Tibial nerve (tissue), 4 donors: ENCODE measurements at places on chromosomes 13 and 19.

- no peak for DNase-seq
These were observed 4.7 kb upstream of the NUDT19 start for GRCh38 chr19:32686847-32687475.

GRCh38 chr19:17079710-17080439, 4.3 kb downstream of the MYO9B start:
- peak; percentile 41 for DNase-seq

DNA sequence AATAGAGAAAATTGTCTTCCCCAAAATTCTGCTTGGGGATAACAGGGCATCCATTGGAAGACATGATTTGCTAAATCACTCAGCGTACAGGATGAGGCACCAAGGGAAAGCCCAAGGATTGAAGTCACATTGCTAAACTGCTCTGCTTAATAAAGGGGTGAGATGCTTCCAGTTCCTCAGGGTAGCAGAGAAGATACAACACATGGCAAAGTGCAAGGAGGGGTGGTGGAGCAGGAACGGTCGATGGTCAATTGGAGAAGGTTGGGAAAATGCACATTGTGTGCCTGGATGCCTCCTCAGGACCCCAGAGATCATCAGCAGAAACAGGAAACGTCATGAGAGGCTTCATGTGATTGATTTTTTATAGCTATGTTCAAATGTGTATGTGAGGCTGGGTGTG, 116.3 kb upstream of the SOX1 start:
- DNase-seq: no peak

GRCh38 chr13:55345224-55345623, 1795.5 kb upstream of the PRR20A start:
- no peak for DNase-seq

DNA sequence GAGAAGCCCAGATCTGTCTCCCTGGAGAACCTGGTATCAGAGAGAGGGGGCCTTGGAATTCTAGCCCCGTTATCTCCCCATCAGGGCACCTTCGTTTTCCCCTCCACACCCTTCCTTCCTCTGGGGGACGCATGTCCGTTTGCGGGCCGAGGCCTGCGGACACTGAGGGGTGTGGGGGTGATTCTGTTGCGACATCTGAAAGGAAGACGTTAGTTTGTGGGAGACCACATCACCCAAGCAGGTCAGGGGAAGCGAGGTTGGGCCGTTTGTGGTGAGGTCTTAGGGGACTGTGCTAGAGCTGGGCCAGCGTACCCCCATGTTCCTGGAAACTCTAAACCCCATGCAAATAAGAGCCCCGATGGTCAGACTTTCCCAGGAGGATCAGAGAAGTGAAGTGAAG, 3.7 kb upstream of the HSH2D start:
- DNase-seq: no peak

DNA sequence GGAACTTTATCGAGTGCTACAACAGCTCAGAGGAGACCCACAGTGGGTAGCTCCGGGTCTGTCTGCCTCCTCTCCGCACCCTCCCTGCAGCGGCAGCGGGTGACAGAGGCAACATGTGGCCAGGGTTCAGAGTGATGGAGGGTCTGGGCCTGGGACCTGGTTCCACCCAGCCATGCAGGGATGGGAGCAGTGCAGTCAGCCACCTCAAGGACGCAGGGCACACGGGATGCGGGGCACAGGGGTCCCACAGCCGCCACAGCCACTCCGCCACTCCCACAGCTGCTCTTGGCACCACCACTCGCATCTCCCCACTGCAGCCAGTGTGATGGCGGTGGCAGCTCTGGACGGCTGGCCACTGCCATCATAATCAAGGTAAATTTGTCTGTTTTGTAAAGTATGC, 892.9 kb downstream of the OLFM4 start:
- no peak for DNase-seq

DNA sequence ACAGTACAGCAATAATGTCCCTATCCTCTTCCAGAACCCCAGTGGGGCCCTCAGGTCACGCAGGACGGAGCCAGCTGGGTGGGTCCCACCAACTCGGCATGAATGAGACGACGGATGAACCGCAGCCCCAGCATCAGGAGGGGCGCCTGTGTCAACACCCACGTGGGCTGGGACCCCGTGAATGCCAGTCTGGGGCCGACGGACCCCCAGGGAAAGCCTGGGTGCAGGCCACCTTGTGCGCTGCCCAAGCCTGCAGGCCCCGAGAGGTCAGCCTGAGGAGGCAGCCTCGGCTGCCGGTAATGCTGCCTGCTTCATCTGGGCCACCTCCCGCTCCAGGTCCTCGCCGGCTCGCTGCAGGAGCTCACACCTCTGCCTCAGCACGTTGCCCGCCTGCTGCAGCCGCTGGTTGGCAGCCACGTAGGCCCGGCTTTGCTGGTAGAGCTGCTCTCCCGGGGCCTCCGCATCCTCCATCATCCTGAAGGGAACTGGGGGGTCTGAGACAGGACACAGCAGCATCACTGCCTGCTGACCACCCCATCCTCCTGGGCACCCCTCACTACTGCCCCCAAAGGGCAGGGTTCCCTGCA, 4.2 kb downstream of the C19orf25 start:
- DNase-seq: no peak

- no peak for DNase-seq
These were observed 18.7 kb downstream of the HCN2 start for GRCh38 chr19:608155-609003.

- no peak for DNase-seq
These were observed 42.0 kb downstream of the MRPL57 start for GRCh38 chr13:21218351-21219035.

GRCh38 chr13:54029226-54029625, 1000.6 kb downstream of the OLFM4 start:
- no peak for DNase-seq

DNA sequence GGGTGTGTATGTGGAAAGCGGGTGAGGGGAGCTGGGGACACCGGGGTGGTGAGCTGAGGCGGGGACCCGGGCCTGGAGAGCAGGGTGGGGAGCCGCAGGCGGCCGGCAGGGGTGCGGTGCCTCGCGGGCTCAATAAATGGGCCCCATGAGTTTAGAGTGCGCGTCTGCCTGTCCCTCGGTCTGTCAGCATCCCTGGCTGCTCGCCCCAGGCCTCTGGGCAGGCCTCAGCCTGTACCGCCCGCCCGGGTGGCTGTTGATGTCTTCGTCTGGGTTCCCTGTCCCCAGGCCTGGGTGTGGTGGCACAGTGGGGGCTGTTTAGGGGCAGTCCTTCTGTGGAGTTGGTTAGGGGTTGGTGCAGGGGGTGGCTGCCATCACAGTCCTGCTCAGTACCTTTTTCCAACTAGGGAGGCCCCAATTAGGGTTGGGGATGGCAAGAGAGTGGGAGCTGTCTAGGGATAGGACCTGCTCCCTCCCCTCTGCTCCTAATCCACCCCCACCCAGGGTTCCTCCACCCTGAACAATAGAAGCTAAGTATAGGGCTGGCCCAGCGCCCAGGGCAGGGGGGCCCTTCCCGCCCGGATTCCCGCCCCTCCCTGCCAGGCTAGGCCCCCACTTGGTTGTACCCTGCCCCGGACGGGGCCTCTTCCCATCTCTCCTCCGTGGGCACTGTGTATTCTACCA, 12.2 kb downstream of the CIC start:
- DNase-seq: no peak

- DNase-seq: no peak
These were observed 13.1 kb upstream of the LMTK3 start for GRCh38 chr19:48524732-48525131.

DNA sequence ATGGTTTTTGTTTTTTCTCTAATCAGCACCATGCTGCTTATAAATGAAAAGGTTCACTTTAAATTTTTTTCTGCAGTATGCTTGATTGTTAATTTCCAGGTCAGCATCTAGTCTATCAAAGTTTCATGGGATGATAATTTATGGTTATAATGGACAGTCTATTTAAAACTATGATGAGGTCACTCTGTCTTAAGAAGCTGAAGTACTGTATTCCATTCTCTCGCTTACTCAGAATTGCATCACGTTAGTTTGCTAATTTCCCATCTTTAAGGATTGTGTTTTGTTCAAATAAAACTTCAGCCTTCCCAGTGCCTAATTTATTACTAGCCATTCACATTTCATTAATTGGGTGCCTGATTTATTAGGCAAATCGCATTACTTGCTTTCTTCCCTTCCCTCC, 94.3 kb downstream of the GPC6 start:
- no peak for DNase-seq

- DNase-seq: no peak
These were observed 216.9 kb upstream of the RXFP2 start for GRCh38 chr13:31522396-31522795.

DNA sequence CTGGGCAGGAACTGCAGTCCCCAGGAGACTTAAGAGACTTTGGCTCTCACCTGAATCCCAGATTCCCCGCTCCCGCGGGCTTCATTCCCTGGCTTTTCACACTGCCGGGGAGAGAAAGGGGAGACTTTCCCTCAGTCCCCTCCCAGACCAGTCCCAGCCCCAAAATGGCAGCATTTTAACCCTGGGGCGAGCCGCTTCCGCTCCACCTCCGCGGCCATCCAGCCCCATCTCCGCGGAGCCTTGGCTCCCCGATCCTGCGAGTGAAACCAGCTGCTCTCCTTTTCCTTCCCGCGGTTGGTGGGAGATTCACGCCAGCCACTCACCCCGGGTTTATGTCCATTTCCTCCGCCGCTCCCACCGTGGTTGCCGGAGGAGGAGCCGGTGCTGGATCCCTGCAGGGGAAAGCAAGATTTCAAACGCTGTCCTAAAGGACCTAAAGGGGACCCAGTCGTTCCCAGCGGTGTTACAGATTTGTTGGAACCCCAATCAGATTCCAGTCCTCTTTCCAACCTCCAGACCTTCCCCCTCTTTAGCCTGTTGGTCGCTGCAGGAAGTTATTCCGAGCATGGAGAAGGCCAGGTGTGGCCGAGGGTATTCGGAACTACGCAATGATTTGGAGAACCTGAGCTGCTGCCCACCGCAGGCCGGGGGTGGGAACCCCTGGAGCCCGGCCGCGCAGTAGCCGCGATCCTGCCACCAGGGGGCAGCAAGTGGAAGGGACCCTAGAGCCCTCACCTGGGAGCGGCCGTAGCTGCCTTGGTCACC, 3.4 kb downstream of the DMKN start:
- DNase-seq: peak; percentile 33

- DNase-seq: no peak
These were observed 74.6 kb downstream of the GNG7 start for GRCh38 chr19:2627855-2628254.

- DNase-seq: no peak
These were observed 163.7 kb downstream of the KLF12 start for GRCh38 chr13:73970421-73971055.

DNA sequence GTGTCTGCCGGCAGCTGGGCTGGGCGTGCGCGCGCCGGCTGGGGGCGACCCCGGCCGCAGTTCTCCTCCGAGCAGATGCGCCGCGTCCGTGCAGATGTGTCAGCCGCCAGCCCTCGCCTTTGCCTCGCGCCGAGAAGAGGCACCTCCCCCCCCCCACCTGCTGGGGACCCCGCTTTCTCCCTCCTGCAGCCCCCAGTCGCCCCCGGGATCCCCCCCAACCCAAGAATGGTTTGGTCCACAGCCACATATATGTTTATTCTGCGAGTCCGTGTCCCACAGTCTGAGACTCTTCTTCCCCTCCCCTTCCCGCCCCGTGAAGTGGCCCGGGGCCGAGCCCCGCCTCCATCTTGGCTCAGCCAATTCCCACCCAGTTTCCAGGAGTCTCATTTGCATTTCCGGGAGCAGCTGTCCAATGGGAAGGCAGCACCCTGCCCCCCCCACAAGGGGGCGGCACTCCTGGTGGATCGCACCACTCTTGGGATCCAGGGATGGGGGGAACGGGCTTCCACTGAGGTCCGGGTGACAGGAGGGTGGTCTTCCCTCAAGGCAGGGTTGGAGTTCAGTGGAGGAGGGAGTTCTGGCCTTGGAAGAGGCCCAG, 8.6 kb downstream of the ISOC2 start:
- DNase-seq: peak; percentile 56

DNA sequence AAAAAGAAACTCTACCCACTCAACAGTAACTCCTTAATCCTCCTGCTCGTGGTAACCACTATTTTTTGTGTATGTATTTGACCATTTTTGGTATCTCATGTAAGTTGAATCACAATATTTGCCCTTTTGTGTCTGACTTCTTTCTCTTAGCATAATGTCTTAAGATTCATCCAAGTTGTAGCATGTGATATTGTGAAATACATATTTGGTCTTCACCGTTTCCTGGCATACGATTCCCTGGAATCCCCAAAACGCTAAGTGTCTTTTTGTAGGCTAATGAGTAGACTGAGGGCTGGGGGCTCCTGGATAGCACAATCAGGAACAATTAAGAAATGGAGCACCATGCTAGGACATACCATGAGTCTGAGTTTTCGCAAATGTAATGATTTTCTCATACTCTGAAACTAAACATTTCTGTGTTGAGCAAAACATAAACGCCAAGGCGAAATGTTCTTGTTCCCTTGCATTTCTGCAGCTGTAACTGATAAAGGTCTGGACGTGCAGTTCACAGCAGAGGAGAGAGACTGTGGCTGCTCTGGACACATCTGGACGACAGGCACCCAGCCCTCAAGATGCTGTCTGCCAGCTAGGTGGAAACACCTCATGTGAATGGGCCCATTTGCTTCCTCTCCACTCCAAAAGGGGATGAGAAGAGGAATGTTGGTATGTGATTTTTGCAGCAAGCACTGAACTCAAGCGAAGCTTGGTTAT, 38.4 kb downstream of the BRD4 start:
- DNase-seq: no peak

- DNase-seq: no peak
These were observed 50.4 kb downstream of the MLLT1 start for GRCh38 chr19:6229216-6229913.

DNA sequence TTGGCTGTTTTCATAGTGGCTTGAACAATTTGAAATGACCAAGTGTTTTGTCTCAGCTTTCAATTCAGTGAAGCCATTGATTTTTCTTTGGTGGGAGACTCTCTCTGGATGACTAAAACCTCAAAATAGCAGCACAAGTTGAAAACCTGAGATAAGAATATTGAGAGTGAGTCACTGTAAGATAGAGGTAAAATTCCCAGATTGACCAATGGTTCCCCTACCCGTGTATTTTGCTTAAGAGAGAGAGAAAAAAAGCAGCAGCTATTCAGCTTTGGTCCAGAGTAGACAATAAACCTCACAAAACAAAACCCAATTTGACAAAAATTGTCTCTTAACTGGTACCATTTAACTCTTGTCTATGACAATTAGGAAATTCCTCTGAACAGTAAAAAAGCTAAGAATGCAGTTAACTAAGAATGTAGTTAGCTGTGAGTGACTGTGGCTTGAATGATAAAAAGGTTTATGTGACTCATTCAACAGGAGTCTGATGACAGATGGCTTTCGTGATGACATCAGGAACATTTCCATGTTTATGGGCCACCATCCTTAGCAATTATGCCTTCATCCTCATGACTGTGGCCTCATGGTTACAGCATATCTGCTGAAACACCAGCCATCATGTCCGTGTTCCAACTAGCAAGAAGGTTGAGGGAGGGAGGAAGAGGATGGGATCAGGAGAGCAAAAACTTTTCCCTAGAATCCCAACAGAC, 356.9 kb downstream of the NDFIP2 start:
- DNase-seq: no peak

- DNase-seq: no peak
These were observed 172.9 kb downstream of the UGGT2 start for GRCh38 chr13:95880331-95880730.

- DNase-seq: no peak
These were observed 240.4 kb downstream of the KCNRG start for GRCh38 chr13:50255639-50256038.

GRCh38 chr19:7456964-7457541, 31.8 kb downstream of the PEX11G start:
- DNase-seq: no peak

GRCh38 chr19:35013041-35013819, 13.1 kb downstream of the GRAMD1A start:
- peak; percentile 49 for DNase-seq
